ENCODE measurements at places on chromosomes 5 and 9.

DNA sequence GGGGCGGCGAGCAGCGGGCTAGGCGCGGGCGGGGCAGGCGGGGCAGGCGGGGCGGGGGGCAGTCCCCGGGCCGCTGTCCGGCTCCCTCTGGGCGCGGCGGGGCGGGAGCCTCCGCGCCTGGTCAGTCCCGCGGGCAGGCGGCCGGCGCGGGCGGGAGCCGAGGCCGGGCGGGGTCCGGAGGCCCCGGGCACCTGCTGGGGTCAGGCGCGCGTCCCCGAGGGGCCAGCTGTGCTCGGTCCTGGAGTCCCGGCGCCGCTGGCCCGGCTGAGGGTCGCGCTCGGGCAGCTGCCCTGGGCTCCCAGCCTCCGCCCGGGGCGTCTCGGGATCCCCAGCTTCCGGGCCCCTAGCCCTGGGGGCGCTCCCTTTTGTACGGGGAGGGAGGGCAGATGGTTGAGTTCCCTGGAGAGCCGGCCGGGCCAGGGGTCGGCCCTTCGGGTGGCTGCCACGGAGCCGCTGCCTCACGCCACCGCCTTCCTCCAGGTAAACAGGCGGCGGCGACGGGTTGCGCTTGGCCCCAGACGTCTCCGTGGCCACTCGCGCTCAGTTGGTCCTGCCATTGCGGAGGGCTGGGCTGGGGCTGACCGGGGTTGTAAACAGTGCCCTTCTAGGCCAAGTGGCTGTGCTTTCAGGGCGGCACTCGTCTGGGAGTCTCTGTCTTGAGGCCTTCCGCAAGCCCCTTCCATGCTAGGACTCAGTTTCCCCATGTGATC is 473 bp downstream of the ZBTB34 start:
- DNase-seq, result no peak

DNA sequence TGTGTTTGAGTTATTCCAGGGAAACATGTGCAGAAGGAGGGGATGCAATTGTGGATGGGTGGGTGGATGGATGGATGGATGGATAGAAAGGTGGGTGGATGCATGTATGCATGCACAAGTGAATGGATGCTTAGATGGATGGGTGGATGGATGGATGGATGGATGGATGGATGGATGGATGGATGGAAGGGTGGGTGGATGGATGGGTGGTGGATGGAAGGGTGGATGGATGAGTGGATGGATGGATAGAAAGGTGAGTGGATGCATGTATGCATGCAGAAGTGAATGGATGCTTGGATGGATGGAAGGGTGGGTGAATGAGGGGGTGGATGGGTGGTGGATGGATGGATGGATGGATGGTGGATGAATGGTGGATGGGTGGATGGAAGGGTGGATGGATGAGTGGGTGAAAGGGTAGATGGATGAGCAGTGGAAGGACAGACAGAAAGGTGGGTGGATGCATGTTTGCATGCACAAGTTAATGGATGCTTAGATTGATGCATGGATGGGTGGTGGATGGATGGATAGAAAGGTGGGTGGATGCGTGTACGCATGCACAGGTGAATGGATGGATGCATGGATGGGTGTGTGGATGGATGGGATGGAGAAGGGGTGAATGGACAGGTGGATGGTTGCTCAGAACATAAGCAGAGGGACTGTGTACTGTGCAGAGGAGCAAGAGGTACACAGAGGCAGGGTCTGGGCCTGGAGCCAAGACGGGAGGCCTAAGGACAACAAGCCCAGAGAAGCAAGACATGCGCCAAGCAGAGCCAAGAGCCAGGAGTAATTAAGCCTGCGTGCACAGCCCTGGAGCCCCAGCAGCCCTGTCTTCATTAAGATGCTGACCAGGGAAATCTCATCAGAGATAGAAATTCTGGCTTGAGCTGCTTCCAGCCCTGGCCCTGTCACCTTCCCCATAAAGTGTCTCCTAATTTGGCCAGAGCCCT is 84.6 kb upstream of the PPP1R26 start:
- no peak for DNase-seq

DNA sequence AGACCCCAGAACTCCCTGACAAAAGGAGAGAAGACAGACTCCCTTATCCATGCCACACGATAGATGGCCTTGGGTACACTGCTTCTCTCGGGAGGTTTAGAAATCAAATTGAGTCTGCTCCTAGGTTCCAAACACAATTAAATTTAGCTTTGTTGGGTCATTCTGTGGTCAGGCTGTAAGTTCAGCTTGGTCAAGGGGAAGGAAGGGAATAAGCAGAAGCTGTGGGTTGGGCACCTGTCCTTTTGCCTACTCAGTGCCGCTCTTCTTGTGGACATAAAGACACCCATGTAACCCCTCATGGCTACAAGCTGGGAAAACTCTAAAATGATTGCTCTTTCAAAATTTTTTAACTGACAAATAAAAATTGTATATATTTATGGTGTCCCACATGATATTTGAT is 19.1 kb upstream of the AK3 start:
- DNase-seq, result no peak

DNA sequence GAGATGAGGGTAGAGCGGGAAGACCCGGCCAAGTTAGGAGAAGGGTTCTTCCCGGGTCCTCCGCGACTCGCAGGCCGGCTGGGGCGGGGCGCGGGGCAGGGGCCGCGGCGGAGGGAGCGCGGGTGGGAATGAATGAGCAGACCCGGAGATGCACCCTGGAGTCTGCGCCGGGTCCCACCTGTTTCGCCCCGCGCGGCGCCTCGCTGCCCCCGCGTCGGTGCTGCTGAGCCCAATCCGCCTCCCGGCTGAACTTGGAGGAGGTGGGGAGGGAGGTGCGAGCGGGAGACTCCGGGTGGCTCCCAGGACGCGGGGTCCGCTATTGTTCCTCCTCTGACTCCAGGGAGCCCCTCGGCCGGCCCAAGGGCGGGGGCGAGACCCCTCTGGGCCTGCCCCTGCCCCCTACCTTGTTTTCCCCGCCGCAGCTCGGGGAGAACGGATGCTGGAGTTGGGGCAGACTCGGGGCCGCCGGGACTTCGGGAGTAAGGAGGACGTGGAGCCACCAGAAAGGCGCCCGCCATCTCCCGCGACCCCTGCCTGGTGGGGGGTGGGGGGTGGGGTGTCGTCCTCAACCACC is 659 bp downstream of the RAI14 start:
- no peak for DNase-seq

- DNase-seq, result no peak
Observed at GRCh38 chr9:127449332-127449966, 1.8 kb downstream of the RPL12 start.
